Sciatic nerve (tissue), 2 donors: ENCODE measurements at places on chromosomes 16 and 17.

- no peak for DNase-seq
These were observed 435.5 kb downstream of the CA10 start for GRCh38 chr17:51722994-51723393.

GRCh38 chr17:28940675-28941074 lies 10.6 kb downstream of the PHF12 start:
- DNase-seq: no peak

DNA sequence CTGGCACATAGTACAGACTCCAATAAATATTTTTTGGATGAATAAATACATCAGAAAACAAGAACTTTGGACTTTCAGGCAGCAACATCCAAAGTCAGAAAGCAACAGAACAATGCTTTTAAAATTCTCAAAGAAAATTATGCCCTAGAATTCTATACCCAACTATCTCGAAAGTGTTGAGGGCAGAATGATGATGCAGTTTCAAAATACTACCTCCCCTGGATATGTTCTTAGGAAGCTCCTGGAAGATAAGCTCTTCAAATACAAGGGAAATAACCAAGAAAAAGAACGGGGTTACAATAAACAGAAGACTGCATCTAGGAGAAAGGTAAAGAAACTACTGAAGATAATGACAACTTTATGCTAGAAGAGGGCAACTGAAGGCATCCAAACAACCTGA lies 11.0 kb downstream of the SIAH1 start:
- no peak for DNase-seq

DNA sequence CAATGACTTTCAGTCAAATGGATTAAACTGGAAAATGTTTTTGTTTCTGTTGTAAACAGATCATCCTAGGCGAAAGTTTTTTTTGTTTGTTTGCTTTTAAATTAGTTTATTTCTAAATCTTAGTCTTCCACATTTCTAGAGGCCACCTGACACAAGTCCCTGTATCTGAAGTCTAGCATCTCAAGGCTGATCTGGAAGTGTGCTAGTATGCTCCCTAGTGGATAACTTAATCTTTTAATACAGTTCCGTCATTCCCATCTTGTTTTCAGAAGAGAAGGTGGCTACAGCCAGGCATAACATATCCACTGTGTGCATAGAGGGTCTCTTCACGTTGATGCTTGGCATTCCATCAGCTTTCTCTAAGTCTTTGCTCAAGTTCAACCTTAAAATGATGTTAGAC lies 7.6 kb downstream of the IFT20 start:
- no peak for DNase-seq

DNA sequence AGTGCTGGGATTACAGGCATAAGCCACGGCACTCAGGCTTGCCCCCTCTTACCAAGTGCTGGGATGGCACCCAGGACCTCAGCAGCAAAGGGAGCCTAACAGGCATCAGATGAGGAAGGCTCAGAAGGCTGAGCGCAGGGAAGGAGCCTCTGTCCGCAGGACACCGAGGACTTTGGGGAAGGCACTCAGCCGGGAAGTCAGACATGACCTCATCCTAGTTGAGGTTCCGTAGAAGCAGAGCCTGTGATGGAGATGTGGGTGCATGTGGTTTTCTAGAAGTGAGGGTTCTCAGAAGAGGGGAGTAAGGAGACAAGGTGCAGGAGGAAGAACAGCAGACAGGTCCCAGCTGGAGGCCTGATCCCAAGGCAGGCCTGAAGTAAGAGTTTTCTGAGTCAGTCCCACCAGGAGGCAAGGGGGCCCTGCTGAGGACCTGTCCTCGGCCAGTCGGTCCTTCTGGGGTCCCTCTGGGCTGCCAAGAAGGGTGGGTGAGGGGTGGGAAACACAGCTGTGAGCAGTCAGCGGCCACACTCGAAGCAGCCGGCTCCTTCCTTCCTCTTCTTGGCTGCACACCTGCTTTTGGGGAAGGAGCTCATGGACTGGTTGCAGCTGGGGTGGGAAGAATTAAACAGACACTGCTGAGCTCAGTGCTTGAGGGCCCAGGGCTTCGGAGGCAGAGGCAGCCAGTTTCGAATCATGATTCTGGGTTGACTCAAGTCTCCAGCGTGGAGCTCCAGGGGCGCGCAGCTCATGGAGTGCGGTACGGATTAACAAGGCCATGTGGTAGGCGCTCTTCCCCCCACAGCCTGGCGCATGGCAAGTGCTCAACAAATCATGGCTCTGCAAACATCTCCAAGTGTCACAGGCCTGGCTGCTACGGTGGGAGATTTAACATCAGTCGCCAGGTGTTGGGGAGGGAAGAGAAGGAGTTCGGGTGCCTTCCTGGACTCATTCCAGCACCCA lies 38.9 kb upstream of the SNN start:
- no peak for DNase-seq

DNA sequence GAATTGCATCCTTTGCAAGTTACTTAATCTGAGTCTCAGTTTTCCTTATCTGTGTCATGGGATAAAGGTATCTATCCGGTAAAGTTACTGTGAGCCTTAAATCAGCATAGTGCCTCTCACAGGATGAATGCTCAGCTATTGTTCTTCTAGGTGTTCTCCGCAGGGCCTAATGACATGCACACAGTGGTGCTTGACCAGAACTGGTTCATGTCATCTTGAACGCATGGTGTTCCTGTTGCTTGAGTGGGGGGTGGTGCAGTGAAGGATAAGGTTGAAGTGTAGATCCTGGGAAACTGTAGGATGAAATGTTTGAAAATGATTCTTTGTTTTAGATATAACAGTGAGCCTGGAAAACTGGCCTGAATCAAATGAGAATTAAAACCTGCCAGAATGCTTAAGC lies 4.0 kb downstream of the KRT40 start:
- no peak for DNase-seq

DNA sequence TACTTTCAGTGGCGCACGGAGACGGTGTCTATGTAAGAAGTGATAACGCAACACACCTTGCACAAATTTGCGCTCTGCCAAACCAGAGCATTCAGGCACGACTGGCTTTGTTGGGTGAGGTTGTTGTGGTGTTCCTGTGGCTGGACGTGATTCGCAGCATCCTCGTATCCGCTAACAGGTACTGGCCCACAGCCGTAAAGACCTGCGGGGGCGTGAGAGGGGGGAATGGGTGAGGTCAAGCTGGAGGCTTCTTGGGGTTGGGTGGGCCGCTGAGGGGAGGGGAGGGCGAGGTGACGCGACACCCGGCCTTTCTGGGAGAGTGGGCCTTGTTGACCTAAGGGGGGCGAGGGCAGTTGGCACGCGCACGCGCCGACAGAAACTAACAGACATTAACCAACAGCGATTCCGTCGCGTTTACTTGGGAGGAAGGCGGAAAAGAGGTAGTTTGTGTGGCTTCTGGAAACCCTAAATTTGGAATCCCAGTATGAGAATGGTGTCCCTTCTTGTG lies 510.9 kb downstream of the KCNJ18 start:
- no peak for DNase-seq

DNA sequence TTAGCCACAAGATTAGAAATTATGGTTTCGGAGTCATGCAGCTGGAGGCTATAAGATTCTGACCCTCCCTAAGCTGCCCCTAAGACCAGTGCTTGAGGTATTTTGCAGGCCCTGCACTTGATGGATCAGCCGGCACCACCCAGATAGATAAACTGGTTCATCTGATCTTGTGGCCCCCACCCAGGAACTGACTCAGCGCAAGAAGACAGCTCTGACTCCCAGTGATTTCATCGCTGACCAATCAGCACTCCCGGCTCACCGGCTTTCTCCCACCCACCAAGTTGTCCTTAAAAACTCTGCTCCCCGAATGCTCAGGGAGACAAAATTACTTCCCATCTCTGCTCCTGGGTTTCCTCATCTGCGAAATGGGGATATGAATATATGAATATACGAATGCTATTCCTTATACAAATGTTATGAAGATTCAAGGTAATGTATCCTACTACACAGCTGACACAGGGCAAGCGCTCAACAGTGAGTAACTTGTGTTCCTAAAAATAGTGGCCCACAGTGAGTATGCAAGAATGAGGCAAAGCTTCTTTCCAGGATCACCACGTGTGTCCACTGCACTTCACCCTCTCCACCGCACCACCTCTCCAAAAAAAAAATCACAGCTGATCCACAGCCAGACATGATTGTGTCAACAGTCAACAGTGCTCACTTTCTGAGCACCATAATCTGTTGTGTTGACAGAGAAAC lies 33.3 kb upstream of the C16orf82 start:
- DNase-seq: no peak

DNA sequence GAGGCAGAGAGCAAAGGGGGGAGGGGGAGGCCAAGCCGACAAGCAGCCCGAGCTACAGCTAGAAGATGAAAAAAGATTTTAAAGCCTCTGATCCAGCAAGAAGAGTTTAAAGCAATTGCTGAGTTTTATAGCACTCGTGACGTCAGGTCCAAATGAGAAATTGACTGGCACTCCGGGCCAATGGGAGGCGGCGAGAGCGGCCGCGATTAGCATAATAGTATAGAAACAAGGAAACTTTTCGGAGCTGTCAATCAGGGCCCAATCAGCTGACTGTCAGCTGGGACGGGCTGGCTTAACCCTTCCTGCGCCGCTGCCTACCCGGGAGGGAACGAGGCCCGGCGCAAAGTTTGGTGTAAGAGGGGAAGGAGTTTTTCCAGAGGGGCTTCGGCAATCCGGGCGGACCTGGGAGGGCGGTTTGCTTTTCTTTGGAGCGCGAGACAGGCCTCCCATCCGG lies at the start of gene MAF:
TSS of gene MAF (minus strand) at position 100 of the 454 bp plus-strand sequence. CDS start 835 bp downstream, outside the sequence.
- peak; percentile 94 for DNase-seq

GRCh38 chr16:25027281-25027680 lies 12.1 kb upstream of the ARHGAP17 start:
- DNase-seq: no peak

DNA sequence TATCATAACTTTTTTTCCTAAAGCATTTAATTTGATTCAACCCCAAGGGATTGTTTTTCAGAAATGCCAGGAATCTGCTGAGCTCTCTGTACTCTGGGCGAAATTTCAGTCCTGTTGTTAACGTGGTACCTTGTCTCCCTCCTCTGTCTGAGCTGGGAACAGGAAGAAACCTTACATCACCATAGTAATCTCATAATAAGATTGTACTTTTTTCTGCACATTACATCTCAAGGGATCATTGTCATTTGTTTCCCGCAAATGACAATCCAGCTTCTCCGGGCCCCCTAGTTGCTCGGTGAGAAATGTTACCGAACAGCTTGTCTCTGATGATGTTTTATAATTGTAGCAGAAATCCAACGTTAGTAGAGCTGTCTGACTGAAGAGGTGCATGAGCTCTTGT lies 152.7 kb upstream of the ERCC4 start:
- DNase-seq: no peak

DNA sequence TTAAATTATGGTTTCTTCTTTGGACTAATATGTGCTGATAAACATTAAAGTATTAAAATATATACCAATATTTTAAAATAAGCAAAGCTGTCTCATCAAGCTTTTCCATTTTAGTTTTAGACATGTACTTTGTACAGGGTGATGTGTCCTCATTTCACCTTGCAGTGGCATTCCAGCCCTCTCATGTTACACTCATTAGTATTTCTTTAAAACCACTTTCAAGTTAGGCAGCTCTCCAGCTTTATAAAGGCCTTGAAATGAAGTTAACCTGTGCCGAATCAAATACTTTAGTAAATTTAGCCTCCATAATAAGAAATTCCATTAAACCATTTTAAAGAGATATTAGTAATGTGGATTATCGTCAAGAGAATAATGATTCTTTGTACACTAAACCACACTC lies 107.6 kb upstream of the HLF start:
- no peak for DNase-seq

DNA sequence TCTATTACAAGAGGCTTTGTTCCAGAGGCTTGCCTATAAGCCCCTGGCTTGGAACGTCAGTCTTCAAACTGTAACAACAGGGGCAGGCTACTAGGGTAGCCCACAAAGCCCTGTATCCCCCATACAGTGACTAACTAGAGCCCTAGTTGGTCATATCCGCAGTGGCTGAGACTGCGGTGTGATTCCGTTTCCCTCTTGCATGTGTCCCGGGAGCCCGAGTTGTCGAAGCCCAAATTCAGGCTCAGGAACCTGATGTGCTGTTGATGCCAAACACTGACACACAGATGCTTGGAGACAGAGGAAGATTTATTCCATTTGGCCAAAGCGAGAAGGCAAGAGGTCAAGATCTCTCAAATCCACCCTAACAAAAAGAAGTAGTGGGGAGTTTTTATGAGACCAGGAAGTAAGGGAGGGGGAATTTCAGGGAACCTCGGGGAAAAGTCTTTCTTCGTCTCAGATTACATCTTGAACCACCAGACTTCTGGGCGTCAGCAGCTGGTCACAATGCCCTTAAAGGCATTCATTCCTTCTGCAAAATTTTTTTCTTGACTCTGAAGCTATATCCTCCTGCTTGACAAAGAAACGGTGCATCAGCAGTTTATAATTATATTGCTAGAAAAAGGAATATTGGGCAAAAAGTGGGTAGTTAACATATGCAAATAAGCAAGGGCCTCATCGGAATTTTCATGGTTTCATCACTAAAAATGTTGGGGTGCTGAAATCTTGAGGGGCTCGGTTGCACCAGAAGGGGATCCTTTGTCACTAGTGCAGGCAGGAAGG lies 879 bp downstream of the SLFN5 start:
- DNase-seq: peak; percentile 64

GRCh38 chr16:22641131-22641628 lies 130.5 kb downstream of the NPIPB5 start:
- no peak for DNase-seq

DNA sequence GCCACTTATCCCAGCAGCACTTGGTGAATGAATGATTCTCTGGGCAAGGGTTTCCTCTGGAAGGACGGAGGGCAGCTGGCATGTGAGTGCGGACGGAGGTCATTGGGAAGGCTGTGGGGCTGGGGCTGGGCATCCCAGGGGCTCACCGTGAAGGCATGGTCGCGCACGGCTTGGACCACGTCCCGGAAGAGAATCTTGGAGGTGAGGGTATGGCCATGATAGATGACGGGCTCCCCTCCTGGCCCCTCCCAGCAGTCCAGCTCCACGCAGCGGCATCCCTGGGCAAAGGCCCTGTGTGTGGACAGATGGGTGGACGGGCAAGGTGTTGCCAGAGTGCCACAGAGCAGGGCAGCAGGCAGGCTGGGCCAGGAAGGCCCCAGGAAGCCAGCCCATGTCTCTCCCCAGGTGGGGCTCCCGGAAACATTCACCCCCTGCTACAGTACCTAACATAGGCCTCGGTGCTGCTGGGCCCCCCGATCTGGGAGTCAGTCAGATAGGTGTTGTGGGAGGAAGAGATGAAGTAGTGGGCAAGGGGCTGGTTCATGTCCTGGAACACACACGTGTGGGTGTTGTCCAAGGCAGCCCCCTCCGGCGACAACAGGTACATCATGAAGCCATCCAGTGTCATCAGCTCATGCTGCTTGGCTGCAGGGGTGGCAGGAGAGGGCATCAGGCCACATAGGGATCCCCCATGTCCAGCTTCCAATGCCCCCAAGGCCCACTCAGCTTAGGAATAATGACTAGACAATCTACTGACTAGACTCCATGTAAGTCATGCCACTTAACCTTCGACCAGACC lies 14.3 kb downstream of the PLCD3 start:
- no peak for DNase-seq
